HS-5 (cell line): ENCODE measurements at places on chromosomes 7 and 10.

DNA sequence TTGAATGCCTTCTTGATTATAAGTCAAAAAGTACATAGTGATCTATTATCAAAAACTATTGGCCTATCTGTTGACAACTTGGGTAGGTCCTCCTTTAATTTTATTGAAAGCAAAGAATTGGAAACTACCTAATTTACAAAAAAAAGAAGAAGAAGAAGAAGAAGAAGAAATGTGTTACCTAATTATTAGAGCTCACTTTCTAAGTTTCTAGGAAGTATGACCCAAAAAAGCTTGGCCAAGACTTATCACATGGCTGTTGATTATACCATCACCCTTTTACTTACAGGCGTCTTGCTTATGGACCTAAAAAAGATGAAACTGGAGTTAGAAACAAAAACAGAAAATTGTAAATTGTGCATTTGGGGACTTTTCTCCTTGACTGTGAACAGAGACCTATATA, 81.8 kb upstream of the PIK3CG start:
- no peak for DNase-seq

DNA sequence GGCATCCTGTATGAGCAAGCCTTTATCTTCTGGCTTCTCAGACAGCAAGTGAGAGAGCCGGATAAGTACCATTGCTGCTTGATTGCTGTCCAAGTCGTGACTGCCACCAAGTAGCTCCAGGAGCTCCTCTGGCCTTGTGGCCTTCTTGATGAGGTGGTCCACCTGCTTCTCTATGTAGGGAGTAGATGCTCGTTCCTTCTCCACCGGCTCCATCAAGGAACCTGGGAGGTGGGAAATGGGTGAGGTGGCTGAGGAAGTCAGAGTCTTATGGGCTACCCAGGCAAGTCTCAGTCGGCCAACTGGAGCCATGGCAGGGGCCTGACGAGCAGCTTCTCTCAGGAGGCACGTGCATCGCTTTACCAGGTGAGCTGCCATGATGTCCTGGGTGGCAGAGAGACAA, 2.6 kb downstream of the TBRG4 start:
- no peak for DNase-seq

DNA sequence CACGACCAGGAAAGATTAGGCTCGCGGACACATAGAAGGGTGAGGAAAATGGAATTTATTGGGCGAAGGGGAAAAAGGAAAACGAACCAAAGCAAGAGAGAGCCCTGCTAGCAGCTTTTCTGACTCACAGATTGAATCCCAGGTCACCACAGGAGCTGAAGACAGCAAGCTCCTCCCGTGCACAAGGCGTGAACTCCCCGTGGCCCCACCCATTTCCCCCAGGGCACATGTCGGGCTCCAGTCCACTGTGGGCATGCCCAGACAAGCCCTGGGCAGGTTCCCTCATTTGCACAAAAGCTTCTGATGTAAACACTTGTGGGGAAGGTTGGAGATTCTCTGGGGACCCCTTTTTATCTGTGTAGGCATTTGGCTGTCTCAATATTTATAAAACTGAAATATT, 582.4 kb downstream of the SUGCT start:
- peak; percentile 82 for DNase-seq

- no peak for DNase-seq
Measured at GRCh38 chr10:129416155-129416554, 50.9 kb upstream of the MGMT start.

GRCh38 chr10:8316284-8316683, 261.8 kb downstream of the GATA3 start:
- no peak for DNase-seq

DNA sequence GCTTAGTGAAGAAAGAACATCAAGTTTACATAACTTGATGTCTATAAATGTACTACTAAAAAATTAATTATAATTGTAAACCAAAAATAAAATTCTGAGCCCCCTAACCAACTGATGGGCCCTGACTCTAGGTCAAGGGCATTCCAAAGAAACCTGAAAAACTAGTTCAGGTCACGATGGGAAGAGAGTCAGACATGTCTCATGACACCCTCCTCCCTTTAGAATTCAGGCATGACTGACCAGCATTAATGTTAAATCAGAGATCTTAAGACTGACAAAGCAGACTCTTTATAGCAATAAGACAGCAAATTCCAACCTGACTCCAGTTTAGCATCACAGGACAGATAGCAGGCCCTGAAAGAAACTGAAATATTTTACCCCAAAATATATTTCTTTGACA, 21.6 kb upstream of the OTUD1 start:
- no peak for DNase-seq

DNA sequence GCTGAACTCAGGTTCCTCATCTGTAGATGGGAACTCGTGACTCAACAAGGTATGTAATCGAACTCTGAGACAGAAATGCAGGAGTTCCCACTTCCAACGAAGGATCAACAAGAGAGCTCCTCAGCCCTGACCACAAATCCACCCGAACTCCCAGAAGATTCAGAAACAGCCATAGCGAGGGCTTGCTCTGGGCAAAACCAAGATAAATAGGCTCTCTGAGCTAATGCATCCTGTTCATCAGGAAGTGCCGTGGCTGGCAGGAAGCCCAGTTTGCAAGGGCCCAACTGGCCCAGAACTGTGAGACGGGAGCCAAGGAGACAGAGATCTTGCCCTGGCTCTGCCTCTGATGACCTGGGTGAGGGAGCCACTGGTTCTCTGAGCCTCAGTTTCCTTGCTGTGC, 141.7 kb upstream of the PFKP start:
- DNase-seq: no peak

- no peak for DNase-seq
Measured at GRCh38 chr10:104750291-104750690, 109.2 kb downstream of the SORCS3 start.

- no peak for DNase-seq
Measured at GRCh38 chr10:21505711-21506278, 19.7 kb downstream of the SKIDA1 start.

GRCh38 chr7:27693794-27694193, 31.1 kb upstream of the HIBADH start:
- DNase-seq: no peak

DNA sequence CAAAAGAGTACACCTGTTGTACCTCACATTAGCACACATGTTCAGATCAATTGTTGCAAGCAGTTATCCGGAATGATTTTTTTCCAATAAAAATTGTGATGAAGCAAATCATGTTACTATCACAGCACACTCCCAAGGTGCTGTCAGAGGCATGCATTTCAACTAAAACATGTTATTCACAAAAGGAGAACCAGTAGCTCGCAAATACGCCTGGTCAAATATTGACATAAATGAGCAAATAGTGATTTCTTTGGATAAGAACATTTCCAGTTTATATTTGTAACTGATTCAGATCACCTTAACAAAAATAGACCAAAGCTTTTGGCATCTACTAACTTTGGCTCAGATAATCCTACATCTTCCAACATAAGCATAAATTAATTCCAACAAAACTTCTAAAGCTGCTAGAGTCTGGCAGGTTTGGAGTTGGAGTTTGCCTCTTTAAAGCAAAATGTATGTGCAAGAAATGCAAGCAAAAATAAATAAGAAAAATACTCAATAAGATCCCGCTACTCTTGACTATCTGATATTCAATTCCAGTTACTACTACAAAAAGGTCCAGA, 208.0 kb downstream of the SFMBT2 start:
- no peak for DNase-seq

GRCh38 chr10:31457858-31458257, 138.8 kb downstream of the ZEB1 start:
- DNase-seq: no peak

GRCh38 chr10:88107296-88108097, 244.1 kb downstream of the PTEN start:
- DNase-seq: no peak

DNA sequence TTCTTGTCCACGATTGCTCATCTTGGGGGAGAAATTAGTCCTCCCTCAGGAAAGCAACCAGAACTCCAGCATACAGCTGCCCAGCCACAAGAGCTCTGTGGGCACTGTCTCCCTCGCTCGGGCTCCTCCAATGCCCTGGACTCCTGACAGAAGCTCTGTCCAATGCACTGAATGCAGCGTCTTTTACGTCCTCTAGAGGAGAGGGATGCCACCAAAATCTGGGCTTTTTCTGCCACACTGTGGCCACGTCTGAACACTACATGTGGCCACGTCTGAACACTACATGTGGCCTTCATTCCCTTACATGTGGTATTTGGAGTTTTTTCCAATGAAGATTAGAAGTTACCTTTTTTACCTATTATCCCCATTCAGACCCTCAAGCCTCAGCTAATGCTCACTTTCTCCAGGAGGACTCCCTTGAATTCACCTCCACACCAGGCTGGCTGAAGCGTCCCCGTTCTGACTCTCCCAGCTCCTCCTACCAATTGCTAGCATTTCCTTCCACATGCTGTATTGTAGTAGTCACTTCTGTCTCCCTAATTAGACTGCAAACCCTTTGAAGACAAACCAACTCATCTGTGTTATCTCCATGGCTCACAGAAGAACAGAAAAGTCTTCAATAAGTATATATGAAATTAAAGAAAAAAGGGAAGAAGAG, 134.3 kb upstream of the PDE1C start:
- peak; percentile 68 for DNase-seq

DNA sequence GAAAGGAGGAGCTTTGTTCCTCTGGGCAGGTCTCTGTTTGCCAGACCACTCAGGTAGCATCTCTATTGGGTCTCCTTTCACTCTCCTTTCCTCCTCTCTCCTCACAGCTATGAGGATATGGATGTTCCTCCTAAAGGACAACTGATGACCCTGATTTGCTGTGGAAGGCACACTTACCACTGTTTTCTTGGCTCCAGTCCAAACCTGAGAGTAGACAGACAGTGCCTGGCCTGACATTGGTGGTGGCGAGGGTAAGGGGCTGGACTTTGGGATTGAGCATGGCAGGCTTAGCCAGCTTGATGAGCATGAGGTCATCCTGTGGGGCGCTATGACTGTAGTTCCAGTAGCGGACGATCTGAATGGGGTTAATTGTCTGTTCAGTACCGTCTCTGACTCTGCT, 3.6 kb downstream of the PRSS37 start:
- DNase-seq: no peak

DNA sequence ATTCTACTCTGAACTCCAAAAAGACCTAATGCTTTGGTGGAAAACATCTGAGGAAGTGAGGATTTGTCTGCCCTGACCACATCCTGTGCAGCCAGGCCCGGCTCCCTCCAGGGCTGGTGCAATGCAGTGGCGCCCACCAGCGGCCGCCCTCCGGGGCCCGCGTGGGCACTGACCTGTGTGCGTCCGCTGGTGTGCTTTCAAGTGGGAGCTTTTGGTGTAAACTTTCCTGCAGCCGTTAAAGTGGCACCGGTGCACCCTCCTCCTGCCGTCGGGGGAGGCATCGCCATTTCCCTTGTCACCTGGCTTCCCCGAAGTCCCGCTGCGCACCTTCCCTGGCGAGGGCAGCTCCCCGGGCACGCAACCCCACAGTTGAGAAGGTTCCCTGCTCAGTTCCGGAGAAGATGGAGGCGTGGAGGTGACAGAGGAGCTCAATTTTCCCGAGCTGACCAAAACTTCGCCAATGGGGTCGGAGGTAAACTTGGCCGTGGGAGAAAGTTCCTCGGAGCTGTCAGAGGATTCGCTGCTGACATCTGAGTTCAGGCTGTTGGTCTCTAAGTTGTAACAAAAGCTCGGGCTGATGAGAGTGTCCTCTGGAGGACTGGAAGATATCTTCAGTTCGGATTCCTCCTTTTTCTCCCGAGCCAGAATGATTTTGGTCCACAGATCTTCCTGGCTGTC, 3.4 kb downstream of the KLF6 start:
- DNase-seq: no peak

- DNase-seq: no peak
Measured at GRCh38 chr7:74388880-74389415, 64.8 kb upstream of the GTF2IRD1 start.

- DNase-seq: no peak
Measured at GRCh38 chr7:157585113-157585861, 248.5 kb downstream of the DNAJB6 start.
